Aorta (tissue), 5 donors: ENCODE measurements at places on chromosomes 16 and 17. TPM values are rescaled to one million over a fixed set of nuclear protein-coding genes. Genes with fewer than 3 reads are reported as not detected.

PRAC2 gene
- not detected for total RNA-seq

TCAP gene
- total RNA-seq = 1.9 TPM

ANKS4B gene
- not detected for total RNA-seq

GRCh38 chr17:77677211-77677610 is 281.3 kb upstream of the TNRC6C start:
- no peaks in the 10 kb centered on the region for H3K4me1 ChIP-seq
- no peak overlapping the region for H3K27ac ChIP-seq
- no peaks in the 10 kb centered on the region for H3K27me3 ChIP-seq
- DNase-seq = no peak

GRCh38 chr17:81831957-81832607 is 1.0 kb downstream of the MCRIP1 start:
- H3K27me3 ChIP-seq = no peaks in the 10 kb centered on the region
- peak overlapping the region; percentile 80 for H3K4me3 ChIP-seq
- no peaks in the 10 kb centered on the region for H3K4me1 ChIP-seq
- peak overlapping the region; percentile 41 for H3K27ac ChIP-seq
- peak; percentile 65 for DNase-seq

DNA sequence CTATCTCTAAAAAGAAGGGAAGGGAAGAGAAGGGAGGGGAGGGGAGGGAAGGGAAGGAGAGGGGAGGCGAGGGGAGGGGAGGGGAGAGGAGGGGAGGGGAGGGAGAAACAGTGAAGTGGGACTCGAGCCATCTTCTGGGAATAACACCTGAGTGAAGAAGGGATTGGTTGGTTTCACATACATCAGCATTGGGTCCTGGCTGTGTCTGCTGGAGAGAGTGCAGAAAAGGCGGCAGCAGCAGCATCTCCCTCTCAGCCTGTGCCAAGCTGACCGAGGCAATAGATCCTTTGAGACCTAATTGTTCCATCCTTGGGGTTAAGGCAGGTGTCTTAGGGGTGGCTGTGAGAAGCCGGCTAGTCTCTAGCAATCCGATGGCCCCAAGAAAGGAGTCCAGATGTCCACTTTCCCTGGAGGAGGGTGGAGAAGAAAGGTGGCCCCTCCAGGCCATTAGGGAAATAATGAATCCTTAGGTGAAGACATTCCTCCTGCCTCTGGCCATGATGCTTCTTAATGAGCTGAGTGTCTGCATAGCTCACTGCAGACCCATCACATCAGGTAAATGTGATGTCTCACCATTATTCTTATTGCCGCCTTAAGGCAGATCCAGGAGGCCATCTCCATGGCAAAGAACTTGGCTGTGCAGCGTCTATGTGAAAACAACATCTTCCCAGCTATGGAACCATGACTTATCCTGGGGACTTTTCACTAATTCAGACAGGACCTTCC is 71.6 kb downstream of the WIPI1 start:
- H3K27me3 ChIP-seq = no peaks in the 10 kb centered on the region
- no peaks in the 10 kb centered on the region for H3K36me3 ChIP-seq
- H3K4me3 ChIP-seq = no peak overlapping the region

DNA sequence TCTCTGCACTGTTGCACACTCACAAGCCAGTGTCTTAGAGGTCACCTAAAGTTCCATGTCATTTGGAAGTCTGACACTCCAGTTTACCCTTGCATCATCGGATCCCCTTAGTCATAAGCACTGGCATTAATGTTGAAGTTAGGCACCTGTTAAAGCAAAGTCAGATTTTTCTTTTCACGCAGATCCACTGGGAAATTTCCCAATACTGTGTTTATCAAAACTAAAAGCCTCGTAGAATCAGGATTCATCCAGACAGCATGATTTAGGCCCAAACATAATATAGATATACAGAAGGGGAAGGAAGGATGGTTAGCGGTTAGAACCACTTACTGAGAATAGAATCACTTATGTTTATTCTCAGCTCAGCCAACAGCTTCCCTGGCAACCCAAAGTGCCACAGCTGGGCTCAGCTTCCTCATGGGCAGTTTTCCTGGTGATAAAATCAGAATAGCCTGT is 30.1 kb upstream of the HAPSTR1 start:
- peaks cover 6% of the 10 kb centered on the region for H3K4me1 ChIP-seq
- no peaks in the 10 kb centered on the region for H3K36me3 ChIP-seq
- peak overlapping the region; percentile 24 for H3K27ac ChIP-seq
- no peak overlapping the region for H3K4me3 ChIP-seq

DNA sequence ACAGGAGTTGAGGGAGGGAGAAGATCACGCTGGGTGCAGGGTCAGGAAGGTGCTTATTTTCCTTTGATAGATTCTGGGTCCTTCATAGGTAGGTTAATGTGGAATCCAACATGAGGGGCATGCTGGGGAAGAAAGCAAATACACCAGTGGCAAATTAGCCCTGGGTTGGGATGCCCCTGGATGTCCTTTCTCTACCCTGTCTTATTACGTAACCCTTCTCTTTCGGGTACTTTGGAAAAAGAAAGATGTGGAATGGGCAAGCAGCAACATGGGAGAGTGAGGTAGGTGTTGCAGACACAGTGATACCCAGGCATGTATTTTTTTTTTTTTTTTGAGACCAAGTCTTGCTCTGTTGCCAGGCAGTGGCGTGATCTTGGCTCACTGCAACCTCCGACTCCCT is 9.1 kb downstream of the SLC7A6 start:
- no peak for DNase-seq
- no peak overlapping the region for H3K27ac ChIP-seq
- H3K4me3 ChIP-seq = no peak overlapping the region
- no peaks in the 10 kb centered on the region for H3K27me3 ChIP-seq
- no peaks in the 10 kb centered on the region for H3K4me1 ChIP-seq
- peaks cover 8% of the 10 kb centered on the region for H3K36me3 ChIP-seq

DNA sequence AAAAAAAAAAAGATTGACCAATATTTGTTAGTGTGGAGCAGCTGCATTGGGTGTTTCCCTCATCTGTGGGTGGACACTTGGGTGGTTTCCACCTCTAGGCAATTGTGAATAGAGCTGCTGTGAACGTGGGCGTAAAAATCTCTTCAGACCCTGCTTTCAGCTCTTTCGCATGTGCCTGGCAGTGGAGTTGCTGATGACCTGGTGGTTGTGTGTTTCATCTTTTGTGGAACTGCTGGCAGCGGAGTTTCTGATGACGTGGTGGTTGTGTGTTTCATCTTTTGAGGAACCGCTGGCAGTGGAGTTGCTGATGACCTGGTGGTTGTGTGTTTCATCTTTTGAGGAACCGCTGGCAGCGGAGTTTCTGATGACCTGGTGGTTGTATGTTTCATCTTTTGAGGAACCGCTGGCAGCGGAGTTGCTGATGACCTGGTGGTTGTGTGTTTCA is 21.4 kb downstream of the ZC3H18 start:
- no peak overlapping the region for H3K27ac ChIP-seq
- no peak overlapping the region for H3K4me3 ChIP-seq
- no peaks in the 10 kb centered on the region for H3K4me1 ChIP-seq
- H3K27me3 ChIP-seq = no peaks in the 10 kb centered on the region

- no peak for DNase-seq
- H3K36me3 ChIP-seq = no peaks in the 10 kb centered on the region
- no peak overlapping the region for H3K27ac ChIP-seq
- no peaks in the 10 kb centered on the region for H3K4me1 ChIP-seq
Observed at GRCh38 chr17:14298221-14298946, 2.5 kb upstream of the HS3ST3B1 start.

GRCh38 chr16:11306381-11306780 is 25.3 kb upstream of the PRM1 start:
- no peaks in the 10 kb centered on the region for H3K4me1 ChIP-seq
- H3K4me3 ChIP-seq = no peak overlapping the region
- no peaks in the 10 kb centered on the region for H3K36me3 ChIP-seq
- H3K27ac ChIP-seq = no peak overlapping the region
- DNase-seq = no peak

DNA sequence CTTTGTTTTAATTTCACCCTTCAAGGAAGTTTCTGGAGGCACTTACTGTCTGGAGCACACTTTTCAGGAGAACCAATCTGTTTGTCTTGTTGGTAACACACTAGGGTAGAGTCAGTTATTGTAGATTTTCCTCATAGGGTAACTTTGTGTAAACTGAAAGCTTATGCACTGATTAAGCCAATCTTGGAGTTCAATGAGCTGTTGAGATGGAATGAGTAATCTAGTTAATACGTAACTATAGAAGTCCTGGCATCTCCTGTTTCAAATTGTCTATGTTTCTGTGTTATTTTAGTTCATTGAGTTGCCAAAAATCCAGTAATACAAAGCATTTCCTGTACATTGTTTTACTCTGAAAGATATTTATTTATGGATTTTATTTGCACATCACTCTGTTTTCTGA is 111.6 kb upstream of the HAS3 start:
- no peaks in the 10 kb centered on the region for H3K4me1 ChIP-seq
- no peak overlapping the region for H3K27ac ChIP-seq
- no peaks in the 10 kb centered on the region for H3K27me3 ChIP-seq
- no peak overlapping the region for H3K4me3 ChIP-seq
- H3K36me3 ChIP-seq = no peaks in the 10 kb centered on the region

DNA sequence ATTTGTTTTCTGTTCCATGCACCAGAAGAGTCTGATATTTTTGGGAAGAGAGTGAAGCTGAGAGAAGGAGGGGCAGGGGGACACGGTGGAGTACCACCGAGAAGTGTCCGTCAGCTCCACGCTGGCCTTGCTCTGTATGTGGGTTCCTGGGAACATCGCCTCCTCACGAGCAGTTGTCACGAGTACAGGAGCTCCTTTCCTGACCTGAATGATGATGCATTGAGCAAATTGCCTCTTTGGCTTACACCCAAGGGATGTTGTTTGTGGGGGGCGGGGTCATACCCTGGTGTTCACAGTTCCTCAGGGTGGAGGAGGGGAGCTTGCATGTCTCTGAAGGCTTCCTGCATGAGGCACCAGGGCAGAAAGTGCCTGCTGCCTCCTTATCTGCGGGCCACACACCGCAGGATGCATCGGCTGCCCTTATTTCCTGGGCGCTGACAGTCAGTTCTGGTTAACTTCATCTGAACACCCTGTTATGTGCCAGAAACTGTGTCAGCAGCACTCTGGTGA is 36.2 kb downstream of the RGS9 start:
- H3K4me3 ChIP-seq = no peak overlapping the region
- no peaks in the 10 kb centered on the region for H3K4me1 ChIP-seq
- no peaks in the 10 kb centered on the region for H3K36me3 ChIP-seq

- H3K27ac ChIP-seq = no peak overlapping the region
- H3K4me1 ChIP-seq = no peaks in the 10 kb centered on the region
- no peak overlapping the region for H3K4me3 ChIP-seq
- no peaks in the 10 kb centered on the region for H3K36me3 ChIP-seq
- DNase-seq = no peak
- no peaks in the 10 kb centered on the region for H3K27me3 ChIP-seq
Observed at GRCh38 chr17:45224671-45225050, 3.0 kb downstream of the FMNL1 start.

DNA sequence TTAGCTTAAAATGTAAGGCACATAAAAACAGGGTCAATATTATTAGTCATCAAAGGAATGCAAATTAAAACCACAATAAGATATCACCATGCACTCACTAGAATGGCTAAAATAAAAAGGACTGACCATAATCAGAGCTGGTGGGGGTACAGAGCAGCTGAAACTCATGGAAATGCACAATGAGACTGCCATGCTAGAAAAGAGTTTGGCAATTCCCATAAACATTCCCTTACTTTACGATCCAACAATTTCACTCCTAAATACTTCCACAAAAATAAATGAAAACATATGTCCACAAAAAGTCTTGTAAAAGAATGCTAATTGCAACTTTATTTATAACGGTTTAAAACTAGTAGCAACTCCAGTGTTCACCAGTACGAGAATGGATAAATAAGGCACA is 36.1 kb upstream of the ERCC4 start:
- H3K4me1 ChIP-seq = no peaks in the 10 kb centered on the region
- no peak overlapping the region for H3K4me3 ChIP-seq
- no peaks in the 10 kb centered on the region for H3K27me3 ChIP-seq
- no peak overlapping the region for H3K27ac ChIP-seq
- no peaks in the 10 kb centered on the region for H3K36me3 ChIP-seq

DNA sequence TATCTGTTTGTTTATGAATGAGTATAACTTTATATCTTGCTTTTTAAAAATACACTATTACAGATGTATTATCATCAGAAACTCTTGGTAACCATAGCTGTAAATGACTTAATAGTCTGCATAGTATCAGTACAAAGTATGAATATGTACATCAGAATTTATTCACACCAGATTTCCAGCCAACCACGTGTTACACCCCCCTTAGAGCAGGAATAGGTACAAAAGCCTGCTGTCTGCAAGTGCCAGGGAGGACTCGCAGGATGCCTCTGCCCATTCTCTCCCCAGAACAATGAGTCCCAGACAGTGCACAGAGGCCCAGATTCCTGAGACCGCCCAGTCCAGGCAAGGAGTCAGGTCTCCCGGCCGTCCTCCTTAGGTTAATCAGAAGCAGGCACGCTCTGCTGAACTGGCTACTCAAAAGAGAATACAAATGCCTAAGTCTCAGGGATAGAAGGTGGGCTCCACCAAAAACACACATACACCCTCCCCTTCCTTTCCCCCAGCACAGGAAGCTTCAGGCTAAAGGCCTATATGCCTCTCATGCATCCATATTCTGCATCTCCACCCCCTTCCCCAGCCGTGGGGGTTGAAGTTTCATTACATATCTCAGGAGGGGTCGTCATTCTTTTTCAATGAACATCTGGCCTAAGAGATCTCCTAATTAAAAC is 159.1 kb upstream of the CDH11 start:
- H3K36me3 ChIP-seq = no peaks in the 10 kb centered on the region
- no peak overlapping the region for H3K4me3 ChIP-seq
- H3K27me3 ChIP-seq = no peaks in the 10 kb centered on the region
- H3K27ac ChIP-seq = no peak overlapping the region
- no peaks in the 10 kb centered on the region for H3K4me1 ChIP-seq
- no peak for DNase-seq

DNA sequence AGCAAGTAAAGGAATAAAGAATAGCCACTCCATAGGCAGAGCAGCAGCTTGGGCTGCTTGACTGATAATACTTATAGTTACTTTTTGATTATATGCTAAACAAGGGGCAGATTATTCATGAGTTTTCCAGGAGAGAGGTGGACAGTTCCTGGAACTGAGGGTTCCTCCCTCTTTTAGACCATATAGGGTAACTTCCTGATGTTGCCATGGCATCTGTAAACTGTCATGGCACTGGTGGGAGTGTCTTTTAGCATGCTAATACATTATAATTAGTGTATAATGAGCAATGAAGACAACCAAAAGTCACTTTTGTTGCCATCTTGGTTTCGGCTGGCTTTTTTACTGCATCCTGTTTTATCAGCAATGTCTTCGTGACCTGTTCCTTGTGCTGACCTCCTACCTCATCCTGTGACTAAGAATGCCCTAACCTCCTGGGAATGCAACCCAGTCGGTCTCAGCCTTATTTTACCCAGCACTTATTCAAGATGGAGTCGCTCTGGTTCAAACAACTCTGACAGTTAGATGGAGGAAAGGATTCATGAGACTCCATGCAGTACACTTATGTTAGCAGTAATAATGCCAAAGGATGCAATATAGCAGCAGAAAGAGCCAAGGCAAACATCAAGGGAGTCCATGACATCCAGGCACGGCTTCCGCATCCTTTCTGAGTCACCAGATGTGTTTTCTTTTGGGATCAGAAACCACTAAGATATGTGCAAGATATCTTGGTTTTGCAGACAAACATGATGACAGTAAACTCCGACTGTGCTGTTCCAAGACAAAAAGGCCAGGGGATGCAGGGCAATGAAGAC is 55.8 kb upstream of the B4GALNT2 start:
- no peak for DNase-seq
- H3K27me3 ChIP-seq = peaks cover 3% of the 10 kb centered on the region
- H3K27ac ChIP-seq = no peak overlapping the region
- H3K4me3 ChIP-seq = no peak overlapping the region
- no peaks in the 10 kb centered on the region for H3K36me3 ChIP-seq

- H3K27ac ChIP-seq = no peak overlapping the region
- no peaks in the 10 kb centered on the region for H3K36me3 ChIP-seq
- no peak overlapping the region for H3K4me3 ChIP-seq
- no peaks in the 10 kb centered on the region for H3K27me3 ChIP-seq
Observed at GRCh38 chr16:69721441-69721957, 4.9 kb downstream of the NQO1 start.
